HS-5 (cell line): ENCODE measurements at places on chromosomes 16 and 17.
A peak's percentile ranks its signal among the peaks of the same experiment; 100 is the strongest.

DNA sequence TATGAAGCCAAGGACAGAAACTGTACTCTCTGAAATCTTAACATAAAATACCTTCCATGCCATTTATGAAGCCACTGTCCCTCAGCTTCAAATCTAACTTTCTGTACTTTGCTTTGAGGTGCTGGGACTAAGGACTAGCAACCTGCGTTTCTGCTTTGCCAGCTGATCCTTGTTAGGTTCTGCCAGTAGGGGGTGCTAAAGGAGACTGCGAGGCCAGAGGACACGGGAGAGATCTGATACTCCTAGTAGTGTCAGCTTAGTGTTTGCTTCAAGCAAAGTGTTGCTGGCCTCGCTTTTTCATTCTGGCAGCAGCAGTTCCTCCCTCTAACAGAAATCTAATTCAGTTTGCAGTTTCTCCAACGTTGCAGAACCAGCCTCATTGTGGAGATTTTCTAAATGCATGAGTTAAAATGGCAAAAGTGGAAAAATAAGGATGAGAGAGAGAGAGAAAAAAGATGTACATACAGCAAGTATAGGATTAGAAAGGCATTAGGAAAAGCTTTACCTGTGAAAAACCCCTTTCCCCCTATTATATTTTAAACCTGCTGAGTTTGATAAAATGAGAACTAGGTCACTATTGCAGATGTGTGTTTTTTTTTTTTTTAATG, 297.5 kb downstream of the CA10 start:
- DNase-seq, result no peak

- DNase-seq, result no peak
These were observed 45.4 kb downstream of the LAT start for GRCh38 chr16:29030086-29030840.

DNA sequence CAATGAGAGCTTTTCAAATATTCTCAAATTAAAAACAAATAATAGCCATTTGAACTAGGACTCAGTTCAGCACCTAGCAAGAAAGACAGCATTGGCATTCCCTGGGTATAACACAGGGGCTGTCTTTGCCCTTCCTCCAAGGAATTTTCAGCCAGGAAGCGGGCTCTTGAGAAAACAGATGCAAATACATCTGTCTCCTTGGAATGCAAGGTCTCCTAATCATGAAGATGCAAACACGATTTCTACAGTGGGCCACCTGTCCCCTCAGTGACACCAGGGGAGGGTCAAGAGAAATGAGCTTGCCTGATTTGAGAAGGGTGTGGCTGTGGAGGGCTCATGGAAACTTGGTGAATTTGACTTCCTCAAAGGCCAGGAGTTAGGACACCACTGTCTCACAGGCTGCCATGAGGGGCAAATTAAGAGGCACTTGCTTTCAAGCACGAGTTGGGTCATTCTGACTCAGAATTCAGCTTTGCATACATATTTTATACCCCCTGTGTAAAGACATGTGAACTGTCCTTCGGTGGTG, 24.5 kb upstream of the SUPT4H1 start:
- no peak for DNase-seq

- no peak for DNase-seq
These were observed 2.1 kb upstream of the CEP295NL start for GRCh38 chr17:78905116-78905515.

- DNase-seq, result no peak
These were observed 5.3 kb upstream of the WWOX start for GRCh38 chr16:78094166-78094565.

- no peak for DNase-seq
These were observed at the start of gene CD300E for GRCh38 chr17:74623693-74624093. Gene CD300E (minus strand): TSS chr17:74623738. CDS start chr17:74623621, 117 bp downstream.

- DNase-seq, result no peak
These were observed 29.9 kb downstream of the NKD1 start for GRCh38 chr16:50578137-50578536.

- no peak for DNase-seq
These were observed 2.0 kb downstream of the MAZ start for GRCh38 chr16:29808219-29808900.

- DNase-seq, result no peak
These were observed 2.8 kb downstream of the IRX3 start for GRCh38 chr16:54283725-54284318.

DNA sequence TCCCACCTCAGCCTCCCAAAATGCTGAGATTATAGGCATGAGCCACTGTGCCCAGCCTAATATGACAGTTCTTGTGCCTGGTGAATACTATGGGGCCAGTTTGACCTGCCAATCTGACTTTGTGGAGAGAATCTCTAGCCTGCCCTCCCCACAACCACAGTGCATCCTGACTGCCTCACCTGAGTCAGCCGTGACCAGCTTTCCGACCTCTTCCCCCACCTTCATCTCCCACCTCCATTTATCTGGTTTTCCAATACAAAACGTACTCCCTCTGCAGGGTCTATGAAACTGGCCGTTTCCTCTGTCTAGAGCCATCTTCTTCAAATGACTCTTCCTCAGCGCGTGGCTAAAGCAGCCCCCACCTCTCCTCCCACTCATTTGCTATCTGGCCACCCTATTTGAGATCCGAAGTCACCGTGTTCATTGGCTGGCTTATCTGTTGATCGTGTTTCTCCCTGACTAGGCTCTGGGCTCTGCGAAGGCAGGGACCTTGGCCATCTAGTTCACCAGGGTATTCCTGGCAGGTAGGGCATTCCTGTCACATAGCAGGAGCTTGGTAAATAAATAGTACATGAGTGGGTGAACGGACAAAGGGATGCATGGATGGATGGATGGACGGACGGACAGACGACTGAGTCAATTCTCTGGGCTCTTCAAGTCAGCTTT, 22.3 kb upstream of the PLLP start:
- DNase-seq, result no peak

DNA sequence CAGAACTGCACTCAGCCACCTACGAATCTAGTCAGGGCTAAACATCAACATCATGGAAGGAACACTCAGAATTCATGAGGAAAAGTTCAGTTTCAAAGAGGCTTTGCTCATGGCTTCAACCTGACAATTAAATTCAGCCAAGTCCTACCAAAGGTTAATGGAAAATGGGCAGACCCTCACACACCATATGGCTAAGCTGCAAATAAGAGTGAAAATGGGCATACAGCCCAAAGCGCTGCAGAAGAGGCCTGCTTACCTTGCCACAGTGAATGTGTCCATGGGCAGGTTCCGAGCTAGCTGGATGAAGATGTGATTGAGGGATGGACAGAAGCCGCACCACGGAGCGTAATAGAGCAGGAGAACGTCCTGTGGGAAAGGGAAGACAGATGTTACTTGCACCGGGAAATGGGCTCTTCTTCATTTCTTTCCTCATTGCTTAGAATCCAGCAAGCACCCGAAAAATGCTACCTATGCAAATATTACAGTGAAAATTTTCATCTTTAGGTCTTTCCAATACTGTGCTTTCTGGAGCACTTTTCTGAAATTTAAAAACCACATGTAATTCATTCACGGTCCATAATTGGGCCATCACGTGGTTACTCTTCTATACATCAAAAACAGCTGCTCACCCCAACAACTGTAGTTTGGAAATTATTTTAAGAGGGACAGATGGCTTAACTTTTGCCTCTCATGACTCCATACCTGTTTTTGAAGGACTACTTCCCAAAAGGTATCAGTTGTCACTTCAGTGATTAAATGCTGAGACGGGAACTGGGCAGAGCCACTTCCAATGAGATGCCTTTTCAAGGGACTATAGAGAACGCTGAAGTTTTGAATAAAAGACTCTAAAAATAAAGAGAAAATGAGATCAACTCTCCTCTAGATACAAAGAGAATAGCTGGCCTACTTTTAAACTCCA, 19.6 kb downstream of the SNN start:
- no peak for DNase-seq

- no peak for DNase-seq
These were observed 3.1 kb downstream of the RNF227 start for GRCh38 chr17:7912927-7913524.

- peak; percentile 2 for DNase-seq
These were observed 95.6 kb upstream of the CDYL2 start for GRCh38 chr16:80899809-80900592.

- DNase-seq, result no peak
These were observed 4.2 kb downstream of the SNN start for GRCh38 chr16:11672206-11673090.

GRCh38 chr17:27526604-27527002, 70.4 kb downstream of the KSR1 start:
- DNase-seq, result no peak

- DNase-seq, result no peak
These were observed 1.6 kb upstream of the KRT34 start for GRCh38 chr17:41383690-41384089.

GRCh38 chr16:2804728-2805127, 6.5 kb downstream of the PRSS41 start:
- DNase-seq, result no peak

GRCh38 chr17:10727192-10727591, 2.6 kb downstream of the TMEM220 start:
- DNase-seq, result no peak

- DNase-seq, result no peak
These were observed 50.3 kb downstream of the KSR1 start for GRCh38 chr17:27506348-27507218.

- DNase-seq, result no peak
These were observed 12.6 kb downstream of the SNX20 start for GRCh38 chr16:50668368-50669008.

DNA sequence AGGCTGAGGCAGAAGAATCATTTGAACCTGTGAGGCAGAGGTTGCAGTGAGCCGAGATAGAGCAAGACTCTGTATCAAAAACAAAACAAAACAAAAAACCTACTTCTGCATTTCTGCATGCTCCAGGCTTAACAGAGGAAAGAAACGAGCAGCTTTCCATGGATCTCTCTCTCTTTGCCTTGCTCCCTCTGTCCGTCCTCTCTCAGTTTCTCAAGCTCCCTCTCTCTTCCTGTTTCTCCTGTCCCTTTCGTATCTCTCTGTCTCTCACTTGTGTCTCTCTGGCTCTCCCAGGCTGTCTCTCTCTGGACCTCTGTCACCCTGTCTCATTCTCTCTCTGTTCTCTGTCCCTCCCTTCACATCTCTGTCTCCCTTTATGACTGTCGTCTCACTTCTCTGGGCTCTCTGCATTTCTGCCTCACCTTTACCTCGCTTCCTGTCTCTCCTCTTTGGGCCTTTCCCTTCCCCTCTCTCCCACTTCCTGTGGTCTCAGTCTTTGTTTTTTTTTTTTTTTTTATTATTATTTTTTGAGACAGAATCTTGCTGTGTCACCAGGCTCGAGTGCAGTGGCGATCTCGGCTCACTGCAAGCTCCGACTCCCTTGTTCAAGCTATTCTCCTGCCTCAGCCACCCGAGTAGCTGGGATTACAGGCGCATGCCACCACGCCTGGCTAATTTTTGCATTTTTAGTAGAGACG, 4.1 kb upstream of the PITPNA start:
- DNase-seq, result no peak

- no peak for DNase-seq
These were observed 4.5 kb upstream of the ITGAX start for GRCh38 chr16:31350275-31351005.

DNA sequence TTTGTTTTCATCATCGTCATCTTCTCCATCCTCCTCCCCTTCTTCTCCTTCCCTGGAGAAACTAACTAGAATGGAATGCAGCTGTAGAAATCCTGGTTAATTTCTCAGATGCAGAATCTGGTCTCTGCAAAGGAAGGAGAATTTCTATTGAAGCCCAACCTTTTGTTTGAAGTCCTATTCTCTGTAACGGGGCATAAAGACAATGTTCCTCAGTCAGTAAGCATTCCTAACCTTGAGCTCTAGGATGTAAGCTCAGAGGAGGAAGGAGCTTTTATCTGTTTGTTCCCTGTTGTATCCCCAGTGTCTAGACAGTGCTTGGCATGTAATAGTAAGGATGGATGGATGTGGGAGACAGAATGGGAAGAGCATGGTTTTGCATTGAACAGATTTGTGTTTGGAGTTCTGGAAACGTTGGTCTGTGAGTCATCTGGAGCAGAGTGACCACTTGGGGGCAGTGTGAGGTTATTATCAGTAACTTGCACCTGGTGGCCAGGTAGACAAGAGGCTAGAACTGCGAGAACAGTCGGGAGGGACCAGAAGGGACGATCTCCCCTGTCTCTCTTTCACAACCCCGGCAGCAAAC, 363.7 kb downstream of the SNX29 start:
- peak; percentile 58 for DNase-seq

DNA sequence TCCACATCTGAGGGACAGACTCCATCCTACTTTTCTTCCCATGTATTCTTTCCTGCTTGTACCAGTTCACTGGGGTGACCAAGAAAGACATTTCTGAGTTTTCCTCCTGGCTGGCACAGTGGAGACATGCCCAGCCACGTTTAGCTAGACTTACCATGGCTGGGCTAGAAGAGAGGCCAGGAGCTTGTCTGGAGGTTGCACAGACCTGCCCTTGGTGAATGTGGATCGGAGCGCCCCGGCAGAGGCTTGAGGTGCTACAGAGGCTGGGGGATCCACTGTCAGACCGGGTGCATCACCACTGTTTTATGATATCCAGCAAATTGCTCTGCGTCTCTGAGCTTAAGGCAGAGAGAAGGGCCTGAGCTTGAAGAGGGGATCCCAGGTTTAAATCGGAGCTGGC, 3.5 kb downstream of the IL4R start:
- DNase-seq, result no peak

DNA sequence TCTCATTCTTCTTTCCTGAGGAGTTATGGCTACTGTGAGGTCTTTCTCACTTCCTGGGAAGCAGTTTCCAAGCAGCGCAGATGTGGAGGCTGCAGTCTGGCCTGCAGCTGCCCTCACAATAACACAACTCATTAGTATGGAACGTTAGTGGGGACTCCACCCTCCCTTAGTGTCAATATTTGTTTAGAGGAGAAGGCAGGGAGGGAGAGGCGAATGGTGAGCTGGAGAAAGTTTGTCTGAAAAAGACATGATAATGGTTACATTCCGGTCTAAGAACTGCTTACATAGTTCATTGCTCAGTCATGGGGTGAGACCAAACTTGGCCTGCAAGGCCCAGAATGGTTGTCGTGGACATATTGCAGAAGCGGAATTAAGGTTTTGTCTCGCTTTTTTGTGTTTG, 170.2 kb downstream of the HS3ST3B1 start:
- DNase-seq, result peak; percentile 69

DNA sequence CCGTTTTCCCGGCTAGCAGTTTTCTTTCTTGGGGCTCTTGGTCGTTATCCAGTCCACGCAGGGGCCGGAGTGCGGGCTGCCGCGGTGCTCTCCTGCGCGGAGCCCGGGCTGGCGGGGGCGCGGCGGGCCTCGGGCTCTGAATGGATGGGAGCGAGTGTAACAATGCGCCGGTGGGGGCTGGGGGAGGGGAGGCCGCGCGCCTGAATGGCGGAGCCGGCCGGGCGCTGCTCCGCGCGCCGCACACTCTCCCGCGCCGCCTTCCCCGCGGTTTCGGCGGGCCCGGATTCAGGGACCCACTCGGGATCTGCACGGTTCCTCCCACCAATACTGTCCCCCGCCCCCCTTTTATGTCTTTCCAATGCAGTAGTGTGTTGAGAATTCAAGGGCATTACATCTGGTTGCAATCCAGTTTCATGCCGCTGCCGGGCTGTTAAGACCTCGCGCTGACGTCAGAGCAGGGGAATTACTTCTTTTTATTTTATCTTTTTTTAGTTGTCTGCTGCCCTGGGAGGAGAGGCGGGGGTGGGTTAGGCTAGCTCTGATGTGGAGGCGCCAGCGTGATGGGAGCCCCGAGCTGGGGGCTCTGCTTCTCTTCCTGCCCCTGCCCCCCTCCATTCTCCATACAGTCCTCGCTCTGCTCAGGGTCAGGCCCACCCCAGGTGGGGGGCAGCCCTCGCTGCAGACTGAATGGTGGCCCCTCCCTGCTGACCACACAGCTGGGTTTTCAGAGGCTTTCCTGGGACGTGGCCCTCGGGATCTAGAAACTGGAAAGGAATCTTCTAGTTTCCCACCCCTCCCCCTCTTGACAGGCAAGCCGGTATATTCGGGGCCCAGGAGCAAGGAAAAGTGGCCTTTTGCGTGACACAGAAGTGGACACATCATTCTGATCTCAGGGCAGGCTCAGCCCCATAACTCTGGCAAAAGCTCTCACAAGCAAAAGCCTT, 1.8 kb downstream of the RAI1 start:
- peak; percentile 59 for DNase-seq
